GOT3 (cell line): ENCODE measurements at places on chromosomes 2 and 18.

- no peak for DNase-seq
Observed at GRCh38 chr2:135473567-135473966, 57.5 kb downstream of the ZRANB3 start.

DNA sequence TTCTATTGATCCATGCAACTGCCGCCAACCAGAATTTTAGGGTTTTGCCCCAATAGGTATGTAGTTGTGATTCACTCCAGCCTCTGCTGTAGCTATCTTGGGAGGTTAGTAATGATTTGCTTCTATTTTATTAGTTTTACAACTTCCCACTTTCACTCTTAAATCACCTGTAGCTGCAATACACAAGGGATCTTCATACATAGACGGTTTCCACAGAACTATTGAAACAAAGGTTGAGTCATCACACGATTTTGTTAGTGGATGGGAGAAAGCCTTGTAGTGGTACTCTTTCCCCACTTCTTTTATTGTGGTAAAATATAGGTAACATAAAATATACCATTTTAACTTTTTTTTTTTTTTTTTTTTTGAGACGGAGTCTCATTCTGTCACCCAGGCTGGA is 104.2 kb upstream of the SPRED2 start:
- no peak for DNase-seq

DNA sequence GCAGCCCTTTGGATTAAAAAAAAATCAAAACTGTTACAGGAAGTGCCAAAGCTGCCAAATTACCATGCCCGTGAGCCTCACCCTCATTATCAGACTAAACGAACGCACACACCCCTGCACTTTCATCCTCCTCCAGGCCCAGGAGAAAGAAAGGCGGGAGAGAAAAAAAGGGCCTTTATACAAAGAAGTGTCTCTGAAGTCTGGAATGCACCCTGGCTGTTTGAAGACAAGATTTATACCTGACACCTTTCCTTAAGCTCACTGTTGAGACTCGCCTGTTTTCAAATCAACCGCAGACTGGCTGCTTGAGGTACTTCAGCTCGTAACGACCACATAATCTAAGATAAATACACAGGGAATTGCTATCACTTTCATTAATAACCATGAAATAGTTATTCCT is 31.0 kb downstream of the EDAR start:
- no peak for DNase-seq

DNA sequence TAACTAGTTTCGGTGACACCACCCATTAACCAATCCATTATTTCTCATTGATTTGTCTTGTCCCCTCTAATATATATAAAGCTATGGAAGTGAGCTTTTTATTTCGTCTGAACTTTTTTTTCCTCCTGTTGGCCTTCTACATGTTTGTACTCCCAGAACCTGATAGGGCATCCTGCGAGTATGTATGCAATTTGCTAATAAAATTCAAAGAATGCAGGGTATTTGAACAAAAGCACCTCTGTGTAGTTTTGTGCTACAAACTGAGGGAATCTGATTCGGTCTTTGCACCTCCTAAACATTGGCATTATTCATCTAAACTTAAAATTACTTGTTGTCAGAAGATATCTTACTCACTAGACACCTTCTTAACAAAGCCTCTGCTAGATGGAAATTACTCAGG is 242.9 kb upstream of the TMEFF2 start:
- no peak for DNase-seq

DNA sequence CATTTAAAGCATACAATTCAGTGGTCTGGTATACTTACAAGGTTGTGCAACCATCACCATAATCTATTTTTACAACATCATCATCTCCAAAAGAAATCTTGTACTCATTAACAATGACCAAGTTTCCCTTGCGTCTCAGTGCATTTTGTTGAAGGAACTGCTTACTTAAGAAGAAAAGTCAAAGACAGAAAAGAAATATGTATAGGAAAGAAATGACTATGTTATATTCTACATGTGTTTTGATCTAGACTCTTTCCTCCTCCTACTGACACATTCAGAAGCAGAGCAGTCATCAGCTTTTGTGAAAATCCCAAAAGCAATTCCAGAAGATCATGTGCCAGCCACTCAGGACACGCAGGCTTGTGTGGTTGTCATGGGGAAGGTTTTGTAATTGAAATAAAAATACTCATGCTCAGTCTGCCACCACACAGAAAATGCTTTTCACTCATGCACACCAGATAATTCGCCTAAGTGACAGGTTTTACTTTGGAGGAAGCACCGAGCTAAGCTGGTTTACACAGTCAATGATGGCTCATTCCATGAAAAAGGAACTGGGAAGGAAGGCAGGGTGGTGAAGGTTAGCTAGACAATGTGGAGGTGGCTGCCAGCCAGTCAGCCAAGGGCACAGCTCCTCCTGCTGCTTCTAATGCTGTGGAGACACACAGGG is 158.5 kb upstream of the REV1 start:
- DNase-seq = peak; percentile 1

GRCh38 chr2:159879051-159879604 is 81.1 kb upstream of the CD302 start:
- DNase-seq = no peak
